ENCODE measurements at places on chromosomes 13 and 19. TPM values are rescaled to one million over a fixed set of nuclear protein-coding genes. Genes with fewer than 3 reads are reported as not detected.

Gene ADGRE1
- total RNA-seq = not detected

Gene FAAP24
- 0.93 TPM for total RNA-seq

- H3K4me1 ChIP-seq = no peaks in the 10 kb centered on the region
- no peak overlapping the region for H3K27ac ChIP-seq
- H3K36me3 ChIP-seq = no peaks in the 10 kb centered on the region
- H3K27me3 ChIP-seq = no peaks in the 10 kb centered on the region
- no peak overlapping the region for H3K4me3 ChIP-seq
Observed at GRCh38 chr19:2805261-2805900, 14.3 kb upstream of the ZNF554 start.

- DNase-seq = peak; percentile 40
- H3K4me3 ChIP-seq = peak overlapping the region; percentile 24
- H3K4me1 ChIP-seq = peaks cover 23% of the 10 kb centered on the region
- no peaks in the 10 kb centered on the region for H3K27me3 ChIP-seq
- H3K36me3 ChIP-seq = no peaks in the 10 kb centered on the region
Observed at GRCh38 chr19:3576696-3577443, 4.1 kb downstream of the HMG20B start.

GRCh38 chr13:40252241-40252640, 414.2 kb downstream of the FOXO1 start:
- no peaks in the 10 kb centered on the region for H3K36me3 ChIP-seq
- H3K27me3 ChIP-seq = no peaks in the 10 kb centered on the region
- no peak for DNase-seq
- H3K4me1 ChIP-seq = no peaks in the 10 kb centered on the region
- no peak overlapping the region for H3K27ac ChIP-seq

DNA sequence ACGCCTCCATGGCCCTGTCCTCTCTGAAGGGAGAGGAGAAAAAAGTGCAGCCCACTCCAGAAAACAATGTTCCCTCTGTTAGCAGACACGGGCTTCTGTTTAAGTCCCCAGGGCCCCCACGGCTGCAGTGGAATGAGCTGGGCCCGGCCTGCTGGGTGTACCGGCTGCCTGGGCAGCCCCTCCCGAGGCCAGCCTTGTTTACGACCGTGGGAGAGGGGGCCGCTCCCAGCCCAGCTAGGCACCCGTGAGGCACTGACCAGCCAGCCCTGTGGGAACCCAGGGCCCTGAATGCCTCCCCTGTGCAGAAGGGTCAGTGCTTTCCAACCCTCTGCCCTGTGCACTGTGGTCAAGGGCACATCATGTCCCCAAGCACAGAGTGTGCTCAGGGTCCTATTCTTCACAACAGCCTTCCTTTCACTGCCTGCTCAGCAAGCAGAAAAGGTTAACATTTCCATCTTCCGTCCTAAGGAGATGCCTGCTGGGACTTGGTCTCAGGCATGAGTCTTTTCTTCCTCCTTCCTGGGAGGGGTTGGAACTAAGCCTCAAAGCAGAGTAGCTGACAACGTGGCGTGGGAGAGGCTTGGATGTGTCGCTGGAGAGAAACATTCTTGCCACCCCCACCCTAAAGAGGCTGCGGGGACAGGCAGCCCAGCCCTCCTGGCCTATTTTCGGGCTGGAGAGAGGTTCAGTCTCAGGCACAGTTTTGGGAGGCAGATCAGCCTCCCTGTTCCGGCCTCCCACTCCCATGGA, 90.1 kb downstream of the RGCC start:
- H3K4me3 ChIP-seq = no peak overlapping the region
- H3K4me1 ChIP-seq = peaks cover 24% of the 10 kb centered on the region
- peak; percentile 64 for DNase-seq
- H3K27me3 ChIP-seq = no peaks in the 10 kb centered on the region

GRCh38 chr19:42066075-42066754, 3.8 kb downstream of the GRIK5 start:
- no peaks in the 10 kb centered on the region for H3K36me3 ChIP-seq
- H3K4me1 ChIP-seq = no peaks in the 10 kb centered on the region
- DNase-seq = no peak
- H3K27me3 ChIP-seq = peaks cover 43% of the 10 kb centered on the region
- H3K4me3 ChIP-seq = no peak overlapping the region

DNA sequence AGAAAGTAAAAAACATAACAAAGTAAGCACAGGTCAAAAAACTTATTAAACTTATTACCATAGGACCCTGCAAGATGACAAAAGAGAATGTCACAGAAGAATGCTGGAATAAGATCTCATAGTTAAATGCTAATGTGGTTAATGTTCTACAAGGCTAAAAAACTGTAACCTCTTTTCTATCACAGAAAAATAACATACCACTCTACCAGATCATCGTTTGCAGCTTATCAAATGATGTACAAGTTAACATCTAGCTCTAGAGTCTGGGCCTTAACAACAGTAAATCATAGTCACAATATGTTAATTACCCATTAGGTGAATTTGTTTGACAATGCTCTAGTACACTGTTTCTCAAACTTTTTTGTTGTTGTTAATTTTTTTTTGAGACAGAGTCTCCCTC, 53.0 kb downstream of the NUFIP1 start:
- DNase-seq = no peak
- H3K27ac ChIP-seq = no peak overlapping the region
- peaks cover 3% of the 10 kb centered on the region for H3K4me1 ChIP-seq
- no peak overlapping the region for H3K4me3 ChIP-seq

DNA sequence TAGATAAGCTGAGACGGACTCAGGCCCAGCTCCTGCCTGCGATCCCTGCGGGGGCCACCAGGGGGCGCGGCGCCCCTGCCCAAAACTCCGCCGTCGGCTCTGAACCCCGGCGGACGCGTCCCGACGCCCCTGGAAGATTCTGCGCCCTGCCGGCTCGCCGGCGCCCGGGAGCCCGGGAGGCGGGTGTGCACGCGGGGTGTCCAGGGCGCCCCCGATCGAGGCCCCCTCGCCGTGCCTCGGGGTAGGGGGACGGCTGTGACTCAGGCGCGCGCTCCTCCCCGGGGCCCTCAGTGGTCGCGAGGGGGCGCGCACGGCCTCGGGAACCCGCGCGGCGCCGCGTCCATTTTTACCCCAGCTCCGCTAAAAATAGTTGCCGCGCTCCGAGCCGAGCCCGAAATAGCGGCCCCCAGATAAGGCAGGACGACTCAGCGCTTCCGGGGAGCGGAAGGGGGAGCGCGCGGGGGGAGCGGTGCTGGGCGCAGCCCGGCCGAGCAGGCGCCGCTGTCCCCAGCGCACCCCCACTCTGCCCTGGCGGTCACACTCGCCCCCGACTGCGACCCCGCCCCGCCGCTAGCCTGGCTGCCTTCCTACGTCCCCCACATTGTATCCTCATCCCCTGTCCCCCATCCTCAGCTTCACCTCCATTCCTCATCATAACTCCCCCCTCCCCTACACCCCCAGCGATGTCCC, 16.0 kb upstream of the ERCC1 start:
- H3K36me3 ChIP-seq = no peaks in the 10 kb centered on the region
- peak overlapping the region; percentile 53 for H3K4me3 ChIP-seq
- peak; percentile 90 for DNase-seq
- H3K27me3 ChIP-seq = no peaks in the 10 kb centered on the region

- no peaks in the 10 kb centered on the region for H3K36me3 ChIP-seq
- H3K27me3 ChIP-seq = peaks cover 33% of the 10 kb centered on the region
- no peak overlapping the region for H3K4me3 ChIP-seq
- peaks cover 3% of the 10 kb centered on the region for H3K4me1 ChIP-seq
- DNase-seq = peak; percentile 73
Observed at GRCh38 chr19:50325310-50326100, 3.7 kb downstream of the KCNC3 start.

Data from heart right ventricle (tissue), 16 donors.